ENCODE measurements at places on chromosomes 7 and 10.

DNA sequence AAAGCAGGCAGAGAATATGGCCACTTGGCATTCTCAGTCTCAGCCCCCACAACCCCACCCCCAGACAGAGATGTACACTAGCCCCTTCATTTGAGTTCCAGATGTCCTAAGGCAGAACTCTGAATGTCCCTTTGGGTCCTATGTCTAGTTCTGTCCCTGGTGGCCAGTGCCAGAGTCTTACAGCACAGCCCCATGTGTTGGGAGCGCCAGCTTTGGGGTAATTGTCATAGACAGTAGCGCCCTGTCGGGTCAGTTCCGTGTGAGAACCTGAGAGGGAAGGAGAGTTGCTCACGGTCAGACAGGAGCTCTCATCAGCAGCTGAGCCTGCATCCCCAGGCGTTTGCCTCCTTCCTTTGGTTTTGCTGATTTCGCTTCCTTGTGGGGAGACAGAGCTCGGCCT is 94.9 kb upstream of the INSYN2A start:
- no peak for DNase-seq

DNA sequence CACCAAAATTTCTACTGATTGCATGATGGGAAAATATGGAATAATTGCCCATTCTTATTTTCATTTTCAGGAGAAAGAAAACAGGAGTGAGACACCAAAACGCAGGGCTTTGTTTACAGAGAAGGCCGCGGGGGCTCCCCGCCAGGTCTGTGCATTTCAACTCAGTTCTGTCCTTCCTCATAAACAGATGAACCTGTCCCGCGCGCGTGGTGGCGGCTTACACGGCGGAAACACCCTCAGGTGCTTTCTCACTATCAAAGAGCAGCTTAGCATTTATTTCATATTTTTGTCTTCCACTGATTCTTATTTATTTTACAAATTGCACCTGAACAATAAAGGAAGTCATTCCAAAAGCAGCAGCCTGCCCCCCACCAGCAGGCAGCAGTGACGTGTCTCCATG is 579.4 kb downstream of the PTPRN2 start:
- DNase-seq, result no peak

DNA sequence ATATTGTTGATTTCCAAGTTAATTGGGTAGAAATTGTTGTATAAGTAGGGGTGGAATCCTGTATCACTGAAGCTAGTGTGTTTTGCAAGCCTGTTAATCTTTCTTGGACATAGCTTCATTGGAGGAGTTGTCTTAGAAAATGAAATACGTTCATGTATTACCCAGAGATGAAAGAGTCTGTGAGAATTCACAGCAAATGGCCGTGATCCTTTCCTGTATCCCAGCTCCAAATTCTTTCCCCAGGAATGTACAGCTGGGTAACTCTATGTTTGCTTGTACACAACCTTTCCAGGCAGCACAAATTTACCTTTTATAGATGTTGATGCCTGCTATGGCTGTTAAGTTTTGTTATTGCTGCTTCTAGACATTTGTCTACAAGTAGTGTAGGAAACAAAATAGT is 18.7 kb downstream of the MYPN start:
- no peak for DNase-seq

DNA sequence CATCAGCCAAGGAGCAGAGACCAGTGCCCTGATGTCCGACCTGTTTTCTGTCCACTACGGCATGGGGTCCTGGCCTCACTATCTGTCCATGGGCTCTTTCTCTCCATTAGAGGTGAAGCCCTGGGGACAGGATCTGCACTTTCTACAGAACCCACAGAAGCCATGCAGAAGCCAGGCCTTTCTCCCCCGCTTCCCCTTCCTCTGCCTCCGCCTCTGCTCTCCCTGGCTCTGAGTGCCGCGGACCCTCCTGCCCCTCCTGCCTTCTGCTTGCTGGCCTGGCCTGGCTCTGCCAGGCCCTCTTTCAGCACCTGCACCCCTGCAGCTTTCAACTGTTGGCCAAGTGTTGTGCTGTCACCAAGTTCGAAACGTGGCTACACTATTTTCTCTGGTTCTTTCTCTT is 439.8 kb upstream of the ZMIZ1 start:
- DNase-seq, result no peak

DNA sequence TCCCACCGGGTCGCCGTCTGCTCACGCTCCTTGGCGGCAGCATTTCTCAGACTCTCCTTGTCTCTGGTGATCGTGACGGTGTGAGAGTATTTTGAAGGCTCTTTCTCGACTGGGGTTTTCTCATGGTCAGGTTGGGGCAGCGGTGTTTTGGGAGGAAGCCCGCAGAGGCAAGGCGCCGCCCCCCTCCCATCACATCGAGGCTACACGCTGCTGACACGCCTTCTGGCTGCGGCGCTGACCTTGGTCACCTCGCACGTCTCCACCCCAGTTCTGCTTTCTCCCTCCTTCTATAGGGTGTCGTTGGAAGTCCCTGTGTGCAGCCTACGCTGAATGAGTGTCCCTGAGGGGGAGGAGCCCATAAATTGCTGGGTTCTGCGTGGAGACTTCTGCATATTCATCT is 55.2 kb downstream of the GLRX3 start:
- no peak for DNase-seq

Measured in CD4-positive, alpha-beta T cell treated with Interleukin-4 for 4 hours (primary cell).